ENCODE measurements at places on chromosomes 4 and X.

DNA sequence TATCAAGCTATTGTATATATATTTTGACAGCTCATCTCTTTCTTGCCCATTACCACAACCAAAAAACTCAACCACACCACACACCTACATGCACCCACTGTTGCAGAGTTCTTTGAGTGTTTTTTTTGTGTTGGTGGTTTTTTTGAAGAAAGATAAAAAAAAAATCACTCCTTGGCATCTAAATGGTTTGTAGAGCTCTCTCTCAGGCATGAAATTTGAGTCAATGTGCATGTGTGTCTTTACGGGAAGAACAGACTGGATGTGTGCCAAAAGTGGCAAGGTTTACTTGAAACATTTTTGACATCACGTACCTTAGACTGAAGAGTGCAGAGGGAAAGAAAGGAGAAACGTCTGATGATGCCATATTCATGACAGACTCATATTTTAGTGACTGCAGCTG lies 154.2 kb downstream of the FHIP1A start:
- DNase-seq, result no peak

GRCh38 chrX:39692796-39693195 lies 405.0 kb downstream of the BCOR start:
- no peak for DNase-seq

- no peak for DNase-seq
Measured at GRCh38 chr4:183304538-183304937, 15.5 kb downstream of the CLDN22 start.

- DNase-seq, result no peak
Measured at GRCh38 chrX:116667346-116668134, 204.8 kb upstream of the CT83 start.

GRCh38 chrX:123171781-123172180 lies 12.3 kb upstream of the GRIA3 start:
- no peak for DNase-seq

DNA sequence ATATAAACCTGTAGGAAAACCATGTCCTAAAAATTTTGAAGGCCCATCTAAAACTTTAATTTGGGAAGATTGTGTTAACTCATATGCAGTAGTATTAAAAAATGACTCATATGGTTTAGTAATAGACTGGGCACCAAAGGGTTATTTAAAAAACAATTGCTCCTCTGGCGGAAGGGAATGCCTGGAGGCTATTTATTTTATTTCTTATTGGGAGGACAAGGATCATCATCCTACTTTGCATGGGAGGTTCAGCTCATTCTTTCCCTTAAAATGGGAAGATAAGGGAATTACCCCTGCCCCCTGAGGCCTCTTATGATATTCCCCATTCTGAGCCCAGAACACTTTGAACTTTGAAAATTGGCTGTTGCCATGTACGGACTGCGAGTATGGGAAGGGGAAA lies 29.7 kb upstream of the MGST2 start:
- no peak for DNase-seq

DNA sequence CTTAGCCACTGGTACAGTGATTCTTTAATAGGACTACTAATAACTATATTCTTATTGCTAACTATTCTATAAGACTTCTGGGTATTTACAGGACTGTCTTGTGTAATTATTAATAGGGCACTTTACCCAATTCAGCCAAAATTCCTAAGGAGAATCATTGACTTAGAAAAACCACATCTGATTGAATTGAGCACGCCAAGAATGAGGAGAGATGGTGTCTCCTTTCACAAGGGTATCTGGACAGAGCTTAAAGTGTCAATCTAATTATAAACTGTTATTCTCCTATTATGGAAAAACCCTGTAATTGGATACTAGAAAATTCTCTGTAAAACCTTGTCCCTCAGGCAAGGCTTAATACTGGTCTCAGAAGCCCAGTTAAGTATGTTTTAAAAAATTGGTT lies 111.1 kb upstream of the TLL1 start:
- DNase-seq, result no peak

DNA sequence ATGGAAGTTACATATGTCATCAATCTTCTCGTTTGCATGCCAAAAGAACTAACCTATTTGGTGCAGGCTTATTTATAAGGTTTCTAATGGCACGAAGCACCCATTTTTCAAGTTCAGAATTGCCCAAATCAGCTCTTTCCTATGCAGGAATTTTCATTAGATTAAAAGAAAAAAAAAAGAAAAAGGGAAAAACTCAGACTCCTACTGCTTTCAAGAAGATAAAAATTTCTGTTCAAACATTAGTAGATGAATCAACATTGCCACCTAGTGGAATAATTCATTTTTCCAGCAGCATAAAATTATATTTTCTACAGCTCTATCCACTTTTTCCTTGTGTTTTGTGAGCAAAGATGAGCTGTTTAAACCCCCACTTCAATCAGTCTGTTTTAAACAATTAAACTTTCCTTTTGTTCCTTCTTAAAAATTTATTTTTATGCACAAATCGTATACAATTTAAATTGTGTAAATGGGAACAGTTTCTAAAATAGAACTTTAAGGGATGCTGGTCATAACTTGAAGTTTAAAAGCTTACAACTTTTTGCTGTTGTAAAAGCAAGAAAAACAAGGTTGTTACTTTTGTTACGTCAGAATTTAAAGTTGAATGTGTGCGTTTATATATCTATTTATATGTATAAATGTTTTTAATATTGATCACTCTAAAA lies 309.9 kb downstream of the ARAP2 start:
- DNase-seq, result peak; percentile 3

DNA sequence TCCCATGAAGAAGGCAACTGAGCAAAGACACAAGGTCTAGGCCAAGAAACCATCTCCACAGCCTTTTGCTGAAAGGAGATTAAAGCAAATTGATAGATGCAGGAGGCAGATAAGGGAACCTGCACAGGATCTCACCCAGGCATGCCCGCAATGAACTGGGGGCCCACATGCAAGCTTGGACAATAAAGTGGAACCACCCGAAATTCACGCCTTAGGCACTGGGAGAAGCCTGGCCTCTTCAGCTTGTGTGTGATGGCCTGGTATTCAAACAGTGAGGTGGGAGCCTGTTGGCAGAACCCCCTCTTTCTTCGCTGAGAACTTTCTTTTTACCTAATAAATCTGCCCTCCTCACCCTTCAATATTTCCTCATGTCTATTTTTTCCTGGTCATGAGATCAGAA lies 213.2 kb downstream of the NR3C2 start:
- DNase-seq, result no peak

DNA sequence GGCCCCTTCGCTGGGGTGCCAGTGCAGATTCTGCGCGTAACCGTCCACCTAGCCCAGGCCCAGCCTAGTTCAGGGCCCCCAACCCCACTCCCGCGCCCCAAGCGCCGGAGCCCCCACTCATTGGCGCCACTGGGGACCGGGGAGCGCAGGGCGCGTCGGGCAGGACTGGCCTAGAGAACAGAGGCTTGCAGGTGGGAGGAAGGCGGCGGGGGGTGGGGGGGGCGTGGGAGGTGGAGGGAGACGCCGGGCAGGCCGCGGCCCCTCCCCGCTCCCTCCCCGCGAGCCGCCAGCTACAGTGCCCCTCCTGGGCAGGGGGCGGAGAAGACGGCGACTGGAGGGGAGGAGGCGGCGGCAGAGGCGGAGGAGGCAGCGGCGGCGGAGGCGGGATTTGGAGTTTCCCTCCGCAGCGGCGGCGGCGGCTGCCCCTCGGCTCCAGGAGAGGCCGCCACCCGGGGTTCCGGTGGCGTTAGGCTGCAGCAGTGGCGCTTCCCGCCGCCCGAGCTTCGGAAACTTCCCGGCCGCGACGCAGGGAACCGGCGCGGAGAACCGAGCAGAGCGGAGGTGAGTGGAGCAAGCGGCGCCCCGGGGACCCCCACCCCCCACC lies 4.8 kb upstream of the DUSP9 start:
- no peak for DNase-seq

GRCh38 chr4:155005395-155006090 lies 202.9 kb upstream of the NPY2R start:
- DNase-seq, result no peak

DNA sequence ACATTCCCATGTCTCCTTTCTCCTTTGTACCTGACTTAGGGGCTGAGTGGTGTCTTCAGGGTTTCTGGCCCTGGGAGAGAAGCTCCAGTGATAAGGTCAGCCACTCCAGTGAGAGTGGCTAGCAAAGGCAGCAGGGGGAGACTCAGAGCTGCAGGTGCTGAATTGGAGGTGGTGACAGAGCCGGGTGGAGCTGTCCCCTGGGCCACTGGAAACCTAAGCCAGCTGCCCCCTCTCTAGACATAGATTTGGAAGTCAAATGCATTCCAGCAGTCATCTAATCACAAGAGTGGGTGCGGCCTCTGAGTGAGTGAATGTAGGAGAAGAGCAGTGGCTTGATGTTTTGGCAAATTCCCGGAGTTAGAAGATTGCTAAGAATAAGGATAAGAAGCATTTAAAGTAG lies 28.5 kb downstream of the TRIM2 start:
- no peak for DNase-seq

DNA sequence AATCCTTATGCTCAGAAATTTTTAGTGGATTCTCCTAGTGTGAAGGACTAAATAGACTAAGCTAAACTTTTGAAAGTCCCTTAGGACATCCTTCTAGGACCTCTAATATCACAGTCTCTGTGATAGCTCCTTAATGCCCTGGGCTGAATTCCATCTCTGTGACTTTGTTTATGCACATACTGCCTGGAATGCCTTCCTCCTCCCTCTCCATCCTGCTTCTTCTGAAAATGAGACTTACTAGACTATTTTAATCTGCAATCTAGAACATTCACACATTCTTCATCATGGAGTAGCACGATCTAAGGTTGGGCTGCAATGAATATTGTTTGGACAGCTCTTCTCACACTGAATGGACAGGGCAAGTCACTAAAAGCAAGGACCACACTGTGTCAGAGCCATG lies 65.0 kb upstream of the MSX1 start:
- no peak for DNase-seq

DNA sequence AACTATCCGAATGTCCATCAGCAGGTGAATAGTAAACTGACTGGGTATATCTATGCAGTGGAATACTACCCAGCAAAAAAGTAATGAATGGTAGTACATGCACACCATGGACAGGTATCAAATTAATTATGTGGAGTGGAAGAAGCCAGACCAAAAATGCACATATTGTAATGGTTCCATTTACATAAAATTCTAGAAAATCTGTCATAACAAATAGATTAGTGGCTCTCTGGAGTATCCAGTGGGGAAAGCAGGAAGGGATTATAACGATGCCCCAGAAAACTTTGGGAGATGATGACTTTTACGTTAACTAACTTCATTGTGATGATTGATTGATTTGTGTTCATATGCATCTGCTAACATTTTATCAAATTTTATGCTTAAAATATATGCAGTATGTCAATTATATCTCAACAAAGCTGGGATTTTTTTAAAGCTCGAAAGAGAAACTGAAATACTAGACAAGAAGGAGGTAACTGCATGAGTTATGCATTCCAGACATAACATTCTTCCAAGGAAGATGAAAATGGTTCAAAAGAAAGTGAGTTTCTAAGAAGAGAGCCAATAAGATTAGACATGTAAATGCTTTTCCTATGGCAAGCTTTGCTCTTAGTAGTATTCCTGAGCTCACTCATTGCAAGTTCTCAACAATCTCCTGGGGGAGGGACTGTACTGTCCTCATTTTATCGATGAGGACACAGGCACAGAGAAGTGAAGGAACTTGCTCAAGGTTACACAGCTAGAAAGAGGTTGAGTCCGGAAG lies 58.6 kb upstream of the MSX1 start:
- DNase-seq, result no peak

GRCh38 chr4:152613841-152614721 lies 65.7 kb downstream of the TMEM154 start:
- no peak for DNase-seq

DNA sequence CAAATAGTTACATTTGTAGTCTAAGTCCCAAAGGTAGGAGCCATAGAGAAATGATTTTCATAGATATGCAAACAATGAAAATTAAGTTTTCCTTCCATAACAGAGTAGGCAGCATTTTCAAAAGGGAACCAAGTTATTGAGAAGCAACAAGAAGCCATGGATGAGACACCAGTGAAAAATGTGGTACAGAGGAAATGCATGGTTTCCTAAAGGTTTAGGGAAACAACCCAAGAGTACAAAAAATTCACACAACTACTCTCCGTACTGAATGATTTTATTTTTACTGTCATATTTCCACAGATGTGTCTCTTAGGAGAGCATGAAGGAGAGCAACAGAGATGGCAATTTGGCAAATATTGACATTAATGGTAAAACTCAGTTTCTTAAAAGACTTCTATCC lies 1408.9 kb upstream of the PCDH7 start:
- DNase-seq, result no peak

DNA sequence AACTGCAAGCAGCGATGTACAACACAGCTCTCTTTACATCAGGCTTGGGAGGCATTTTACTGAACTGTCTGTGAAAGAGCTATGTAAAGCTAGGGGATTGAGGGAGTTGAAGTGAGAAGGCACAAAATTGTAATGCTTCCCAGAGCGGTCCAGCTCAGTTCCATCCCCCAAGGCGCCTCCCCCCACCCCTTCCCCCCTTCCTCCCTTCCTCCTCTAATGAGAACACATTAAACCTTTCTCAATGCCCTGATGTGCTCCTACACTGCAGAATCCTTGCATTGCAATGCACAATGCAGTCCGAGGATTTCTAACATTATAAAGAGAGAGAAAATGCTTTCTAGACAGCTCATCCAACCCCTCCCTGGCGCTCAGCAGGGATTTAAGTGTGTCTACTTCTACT lies 73.9 kb downstream of the CXXC4 start:
- DNase-seq, result no peak

GRCh38 chrX:124395145-124395880 lies 49.0 kb downstream of the SH2D1A start:
- DNase-seq, result no peak

GRCh38 chr4:165635951-165636350 lies 237.1 kb upstream of the TLL1 start:
- DNase-seq, result no peak

- DNase-seq, result peak; percentile 33
Measured at GRCh38 chr4:187218705-187219245, 495.1 kb upstream of the FAT1 start.

GRCh38 chrX:73877687-73878086 lies 314.7 kb downstream of the CHIC1 start:
- no peak for DNase-seq

DNA sequence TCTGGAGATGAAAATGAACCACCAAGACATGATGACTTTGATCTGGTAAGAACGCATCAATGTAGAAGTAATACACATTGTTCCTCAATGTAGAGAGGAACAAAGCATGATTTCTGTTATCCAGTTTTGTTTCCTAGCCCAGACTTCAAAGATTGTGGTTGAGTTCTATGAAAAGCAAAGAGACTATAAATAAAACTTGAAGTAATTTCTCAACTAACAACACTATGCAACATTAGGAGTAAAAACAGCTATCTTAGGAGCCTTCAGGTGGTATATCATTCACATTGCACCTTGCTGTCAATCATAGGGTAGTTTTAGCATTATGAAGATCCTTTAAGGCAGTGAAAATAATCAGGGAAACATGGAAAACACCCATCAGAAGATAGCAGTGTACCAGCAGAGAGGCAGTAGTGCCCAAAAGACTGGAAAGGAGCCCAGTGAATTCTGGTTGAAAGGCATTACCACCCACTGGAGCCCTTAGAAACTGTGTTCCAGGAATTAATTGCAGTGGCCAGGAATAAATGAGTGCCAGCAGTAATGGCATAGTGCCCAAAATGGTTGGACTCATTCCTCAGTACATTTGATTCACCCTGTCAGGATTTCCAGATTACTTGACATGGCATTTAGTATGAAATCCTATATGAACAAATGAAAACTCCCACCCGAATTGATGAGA lies 300.7 kb upstream of the CXXC4 start:
- no peak for DNase-seq

Measured in AG08396 (cell line).